Stimulated activated CD8-positive, alpha-beta memory T cell treated with anti-CD3 and anti-CD28 coated beads, Interleukin-4, amount 100 ng/mL, for 48 hours (primary cell): ENCODE measurements at places on chromosomes 12 and 14.

DNA sequence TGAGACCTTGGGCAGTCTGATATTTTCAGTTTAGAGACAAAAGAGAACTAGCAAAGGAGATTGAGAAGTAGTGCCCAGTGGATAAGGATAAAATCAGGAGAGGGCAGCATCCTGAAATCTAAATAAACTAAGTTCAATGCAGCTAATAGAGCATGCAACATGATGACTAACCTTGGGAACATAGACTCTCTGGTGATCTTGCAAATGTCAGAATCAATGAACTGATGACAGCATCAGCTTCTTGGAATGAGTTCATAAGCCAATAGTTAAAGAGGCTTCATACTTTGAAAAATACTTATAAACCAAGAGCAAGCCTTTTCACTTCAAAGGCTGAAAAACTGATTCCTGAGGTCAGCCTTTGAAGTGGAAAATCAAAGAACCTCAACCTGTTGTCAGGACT is 8.2 kb downstream of the TAS2R19 start:
- DNase-seq, result no peak

GRCh38 chr12:124913474-124914391 is 717 bp downstream of the UBC start:
- DNase-seq, result peak; percentile 95

GRCh38 chr14:71554959-71555612 is 377.1 kb upstream of the RGS6 start:
- DNase-seq, result no peak

DNA sequence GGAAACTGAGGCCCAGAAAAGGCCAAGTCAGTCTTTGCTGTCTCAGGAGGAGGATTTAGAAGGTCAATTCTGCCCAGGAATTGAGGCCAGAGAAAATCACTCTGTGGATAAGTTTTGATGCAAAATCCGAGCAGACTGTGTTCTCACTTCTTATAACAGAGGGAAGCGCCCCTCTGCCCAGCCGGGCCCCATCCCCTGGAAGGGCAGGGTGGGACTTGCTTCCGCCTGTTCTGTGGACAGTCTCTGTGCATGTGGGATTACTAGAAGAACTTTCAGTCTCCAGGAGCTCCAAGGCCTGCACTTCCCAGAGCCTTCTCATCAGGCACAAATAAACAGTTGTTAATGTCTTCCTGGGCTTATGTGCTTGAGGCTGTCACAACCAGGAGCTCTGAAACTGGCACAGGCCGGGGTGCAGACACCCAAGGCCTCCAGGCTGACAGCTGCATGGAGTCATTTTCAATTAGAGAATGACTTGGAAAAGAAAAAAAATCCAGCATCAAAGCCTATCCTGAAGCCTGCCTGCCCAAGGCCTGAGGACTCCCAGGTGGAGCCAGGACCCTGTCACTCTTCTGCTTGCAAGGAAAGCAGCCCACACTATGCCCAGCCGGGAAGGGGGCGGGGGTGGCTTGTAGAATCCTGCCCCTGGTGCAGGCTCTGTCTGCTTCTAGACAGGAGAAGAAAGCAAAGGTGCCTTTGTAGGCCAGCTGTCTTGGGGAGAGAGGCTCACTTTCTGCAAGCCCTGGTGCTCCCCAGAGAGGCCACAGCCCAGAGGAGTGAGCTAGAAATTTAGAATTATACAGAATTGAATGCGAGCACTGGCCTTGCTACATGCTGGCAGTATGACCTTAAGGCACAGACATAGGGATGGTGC is 84.7 kb downstream of the NTF3 start:
- DNase-seq, result no peak

DNA sequence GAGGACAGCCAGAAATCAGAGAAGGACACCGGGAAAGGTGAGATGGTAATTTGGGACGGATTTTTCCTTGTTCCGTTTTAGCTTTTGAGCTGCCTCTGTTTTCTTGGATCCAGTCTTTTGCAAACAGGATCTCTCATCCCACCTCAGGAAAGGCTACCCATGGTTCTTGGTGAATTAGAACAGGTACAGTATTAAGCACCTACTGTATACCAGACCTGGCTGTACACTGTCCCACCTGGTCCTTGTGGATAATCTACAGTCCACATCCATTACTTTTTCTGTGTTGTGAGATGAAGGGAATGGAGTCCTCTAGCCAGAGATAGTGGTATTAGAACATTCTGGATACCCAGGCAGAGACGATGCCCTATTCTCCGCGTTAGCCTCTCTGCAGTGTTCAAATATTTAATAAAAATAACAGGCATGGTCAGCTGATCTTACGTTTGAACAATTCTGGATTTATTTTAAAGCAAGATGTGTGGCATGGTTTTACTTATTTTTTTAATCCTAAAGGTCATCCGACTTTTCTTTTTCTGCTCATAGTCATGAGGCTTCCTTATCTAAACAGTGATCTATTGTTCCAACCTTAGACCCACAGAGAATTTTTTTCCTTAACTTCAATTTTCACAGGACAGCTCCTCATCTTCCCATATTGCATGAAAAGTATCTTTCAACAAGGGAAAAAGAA is 18.8 kb downstream of the PLXNC1 start:
- DNase-seq, result no peak

- DNase-seq, result no peak
Measured at GRCh38 chr12:31456562-31456961, 130.6 kb upstream of the SINHCAF start.

DNA sequence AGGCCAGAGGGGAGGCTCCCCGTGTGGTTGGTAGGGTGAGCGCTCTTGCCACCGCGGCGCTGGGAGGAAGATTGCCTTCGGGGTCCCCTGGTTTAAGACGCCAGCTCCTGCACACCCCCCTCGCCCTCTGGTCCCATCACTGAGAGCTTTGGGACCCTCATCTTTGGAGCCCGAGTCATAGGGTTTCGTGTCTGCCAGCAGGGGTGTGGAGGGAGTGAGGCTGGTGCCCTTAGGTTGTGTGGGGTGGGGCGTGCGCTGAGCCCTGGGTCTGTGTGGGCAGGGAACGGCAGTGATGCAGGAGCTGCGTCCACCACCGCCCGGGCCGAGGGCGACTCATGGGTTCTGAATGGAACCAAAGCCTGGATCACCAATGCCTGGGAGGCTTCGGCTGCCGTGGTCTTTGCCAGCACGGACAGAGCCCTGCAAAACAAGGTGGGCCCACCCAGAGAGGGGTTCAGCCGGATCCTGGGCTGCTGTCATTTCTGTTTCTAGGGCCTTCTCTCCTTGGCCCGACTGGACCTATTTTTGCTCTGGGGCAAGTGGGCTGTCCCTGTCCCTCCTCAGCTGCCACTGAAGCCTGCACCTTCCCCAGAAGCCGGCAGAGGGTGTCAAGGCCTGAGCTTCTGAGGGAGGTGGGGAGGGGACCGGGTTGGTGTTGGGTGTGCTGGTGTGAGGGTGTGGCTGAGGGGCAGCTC is 12.1 kb downstream of the ACADS start:
- DNase-seq, result no peak

GRCh38 chr12:54590978-54591591 is 2.6 kb upstream of the PPP1R1A start:
- no peak for DNase-seq

DNA sequence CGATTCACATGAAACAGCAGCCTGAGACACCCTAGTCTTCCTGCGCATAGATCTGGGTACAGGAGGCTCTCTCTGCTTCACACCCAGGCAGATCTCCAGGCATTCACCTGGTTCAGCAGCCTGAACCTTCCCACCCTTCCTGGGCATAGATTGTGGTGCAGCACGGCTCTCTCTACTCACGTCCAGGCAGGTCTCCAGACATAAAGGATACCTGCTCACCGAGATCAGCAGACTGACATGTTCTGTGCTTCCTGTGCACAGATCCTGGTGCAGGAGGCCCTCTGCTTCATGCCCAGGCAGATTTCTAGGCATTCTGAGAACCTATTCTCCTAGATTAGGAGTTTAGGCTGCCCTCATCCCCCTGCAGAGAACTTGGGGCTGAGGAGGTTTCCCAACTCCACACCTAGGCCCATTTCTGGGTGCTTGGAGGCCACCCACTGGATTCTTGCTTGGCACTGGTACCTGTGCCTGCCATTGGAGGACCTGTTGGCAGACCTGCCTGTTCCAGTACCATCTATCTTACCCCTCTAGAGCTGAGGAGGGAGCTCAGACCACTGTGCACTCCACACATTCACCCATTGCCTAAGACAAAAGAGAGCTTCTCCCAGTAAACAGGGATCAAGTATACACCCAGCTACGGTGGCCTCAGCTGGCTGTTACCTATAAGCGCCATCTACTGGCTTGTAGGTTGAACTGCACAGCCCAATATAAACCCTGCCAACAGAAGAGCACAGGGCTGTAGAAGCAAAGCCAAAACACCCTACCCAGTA is 28.0 kb upstream of the GARIN6 start:
- no peak for DNase-seq
